CD8-positive, alpha-beta memory T cell (primary cell): ENCODE measurements at places on chromosomes 3 and 15. TPM values are rescaled to one million over a fixed set of nuclear protein-coding genes. Genes with fewer than 3 reads are reported as not detected.

GRCh38 chr15:82111918-82112317 is 66.1 kb upstream of the MEX3B start:
- no peaks in the 10 kb centered on the region for H3K4me1 ChIP-seq
- no peak overlapping the region for H3K4me3 ChIP-seq
- no peaks in the 10 kb centered on the region for H3K27me3 ChIP-seq

- H3K27ac ChIP-seq: no peak overlapping the region
- peaks cover 32% of the 10 kb centered on the region for H3K36me3 ChIP-seq
- no peak overlapping the region for H3K4me3 ChIP-seq
- DNase-seq: no peak
These were observed 170.5 kb downstream of the VPS13C start for GRCh38 chr15:61889706-61890105.

The CXCR6 gene
- total RNA-seq: 5.8 TPM

- no peak overlapping the region for H3K4me3 ChIP-seq
- DNase-seq: no peak
- H3K27me3 ChIP-seq: peaks cover 5% of the 10 kb centered on the region
- H3K27ac ChIP-seq: no peak overlapping the region
- H3K36me3 ChIP-seq: no peaks in the 10 kb centered on the region
These were observed 28.2 kb upstream of the TRIM59 start for GRCh38 chr3:160477750-160478149.

- H3K36me3 ChIP-seq: no peaks in the 10 kb centered on the region
- no peak overlapping the region for H3K4me3 ChIP-seq
- H3K4me1 ChIP-seq: no peaks in the 10 kb centered on the region
- no peaks in the 10 kb centered on the region for H3K27me3 ChIP-seq
- no peak overlapping the region for H3K27ac ChIP-seq
- no peak for DNase-seq
These were observed 275.4 kb downstream of the NEK10 start for GRCh38 chr3:27093771-27094170.

The RAB6B gene
- total RNA-seq: 0.24 TPM

DNA sequence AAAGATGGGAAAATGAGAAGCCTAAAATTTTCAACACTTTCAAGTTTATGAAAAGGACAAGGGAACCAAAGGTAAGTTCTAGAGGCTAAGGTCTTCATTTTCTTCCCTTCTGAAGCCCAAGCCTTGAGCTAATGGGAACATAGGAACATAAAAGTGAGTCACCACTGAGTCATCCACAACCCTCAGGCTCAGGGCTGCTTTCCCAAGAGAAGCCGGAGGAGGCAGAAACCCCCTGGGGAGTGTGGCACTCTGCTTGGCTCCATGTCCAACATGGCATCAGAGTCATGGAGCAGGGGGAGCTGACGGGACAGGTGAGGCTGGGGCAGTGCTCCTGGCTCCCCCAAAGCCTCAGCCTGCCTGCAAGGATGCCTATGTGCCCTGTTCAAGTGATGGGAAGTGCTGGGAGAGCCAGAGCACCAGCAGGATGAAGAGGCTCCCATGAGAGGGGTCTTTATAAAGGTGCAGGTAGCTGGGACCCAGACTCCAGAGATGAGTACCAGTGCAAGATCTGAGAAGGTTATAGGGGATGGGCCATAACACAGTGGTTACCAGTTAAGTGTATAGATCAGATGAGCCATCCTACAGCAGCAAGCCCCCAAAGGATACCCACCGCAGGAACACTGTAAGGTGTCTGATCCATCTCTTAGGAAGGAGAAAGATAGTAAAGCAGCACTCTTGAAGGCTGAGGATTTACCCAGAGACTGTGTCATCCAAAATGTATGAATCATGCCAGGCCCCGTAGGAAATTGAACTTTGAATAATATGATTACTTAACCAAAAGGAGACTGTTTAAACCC is 31.8 kb upstream of the RYR3 start:
- H3K4me3 ChIP-seq: no peak overlapping the region
- no peaks in the 10 kb centered on the region for H3K36me3 ChIP-seq
- H3K27ac ChIP-seq: no peak overlapping the region
- H3K4me1 ChIP-seq: no peaks in the 10 kb centered on the region

DNA sequence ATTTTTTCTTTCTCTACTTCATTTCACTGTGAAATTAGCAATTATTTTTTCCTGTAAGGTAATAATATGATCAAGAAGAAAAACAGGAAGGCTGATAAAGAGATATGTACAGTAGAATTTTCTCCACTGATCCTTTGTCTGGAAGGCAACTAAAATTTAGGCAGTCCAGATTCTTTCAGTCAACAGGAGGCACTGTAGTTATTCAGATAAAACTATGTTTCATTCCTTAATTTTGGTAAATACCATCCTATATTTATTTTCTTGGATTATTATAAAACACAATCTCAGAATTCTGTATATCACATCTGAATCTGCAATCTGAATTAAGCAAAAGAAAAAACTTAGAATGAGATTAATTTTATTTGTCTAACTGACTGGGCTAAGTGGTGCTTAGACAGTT is 343.2 kb downstream of the LSAMP start:
- DNase-seq: no peak
- H3K27me3 ChIP-seq: no peaks in the 10 kb centered on the region
- H3K4me3 ChIP-seq: no peak overlapping the region
- no peaks in the 10 kb centered on the region for H3K36me3 ChIP-seq
- H3K4me1 ChIP-seq: no peaks in the 10 kb centered on the region

GRCh38 chr3:111076732-111077131 is 5.1 kb downstream of the NECTIN3 start:
- H3K27ac ChIP-seq: no peak overlapping the region
- no peak for DNase-seq
- H3K4me1 ChIP-seq: peaks cover 15% of the 10 kb centered on the region
- H3K4me3 ChIP-seq: no peak overlapping the region
- no peaks in the 10 kb centered on the region for H3K27me3 ChIP-seq

The GNAT1 gene
- total RNA-seq: not detected

The DAG1 gene
- total RNA-seq: 20.9 TPM

The GABRB3 gene
- not detected for total RNA-seq

DNA sequence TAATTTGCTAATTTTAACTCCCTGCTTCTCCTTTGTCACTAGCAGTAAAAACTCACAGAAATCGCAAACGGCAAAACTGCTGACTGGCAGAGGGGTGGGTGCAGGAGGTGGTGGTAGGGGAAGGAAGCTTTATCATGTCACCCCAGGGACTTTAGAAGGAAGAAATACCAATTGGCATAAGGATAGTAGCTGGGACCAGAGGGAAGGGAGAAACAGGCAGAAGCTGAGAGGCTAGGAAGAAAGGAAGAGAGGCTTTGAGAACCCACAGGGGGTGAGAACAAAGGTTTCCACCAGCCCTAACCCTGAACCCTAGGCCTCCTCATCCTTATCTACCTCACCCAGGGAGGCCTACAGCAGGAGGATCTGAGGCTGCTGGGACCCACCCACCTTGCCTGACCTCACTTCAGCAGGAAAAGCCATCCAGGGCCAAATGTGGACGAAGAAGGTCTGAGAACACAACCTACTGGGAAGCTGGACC is 10.7 kb downstream of the ITGB5 start:
- no peak overlapping the region for H3K27ac ChIP-seq
- H3K36me3 ChIP-seq: no peaks in the 10 kb centered on the region
- no peaks in the 10 kb centered on the region for H3K27me3 ChIP-seq
- DNase-seq: no peak
- H3K4me1 ChIP-seq: no peaks in the 10 kb centered on the region

- H3K36me3 ChIP-seq: no peaks in the 10 kb centered on the region
- H3K27me3 ChIP-seq: no peaks in the 10 kb centered on the region
- peaks cover 15% of the 10 kb centered on the region for H3K4me1 ChIP-seq
- DNase-seq: no peak
- no peak overlapping the region for H3K4me3 ChIP-seq
- no peak overlapping the region for H3K27ac ChIP-seq
These were observed 93.6 kb downstream of the PLCL2 start for GRCh38 chr3:16978234-16978920.

DNA sequence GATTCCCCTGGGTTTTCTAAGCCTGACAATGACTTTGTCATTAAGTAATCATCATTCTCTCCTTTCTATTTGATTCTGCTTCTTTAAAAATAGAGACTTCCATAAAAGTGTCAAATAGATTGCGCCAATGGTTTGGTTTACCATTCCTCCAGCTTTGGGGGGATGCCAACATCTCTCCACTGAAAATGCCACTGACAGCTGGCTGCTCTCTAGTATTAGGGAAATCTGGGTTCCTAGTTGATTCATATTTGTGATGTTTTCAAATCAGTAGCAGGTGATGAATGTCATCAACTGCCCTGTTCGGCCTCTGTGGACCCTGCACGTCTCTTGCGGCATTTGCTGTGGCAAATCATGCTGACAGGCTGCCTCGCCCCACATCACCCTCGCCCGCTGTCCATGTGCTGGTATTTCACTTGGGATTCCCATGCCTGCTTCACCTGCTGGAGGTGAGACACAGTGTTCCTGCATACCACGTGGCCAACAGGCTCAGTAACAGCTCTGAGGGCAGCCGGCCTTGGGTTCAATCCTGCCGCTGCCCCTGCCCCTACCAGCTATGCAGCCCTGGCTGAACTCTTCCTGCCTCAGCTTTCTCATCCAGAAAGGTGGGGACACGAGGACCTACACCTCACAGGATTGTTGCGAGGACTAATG is 28.1 kb downstream of the ZXDC start:
- H3K27ac ChIP-seq: no peak overlapping the region
- no peaks in the 10 kb centered on the region for H3K4me1 ChIP-seq
- H3K4me3 ChIP-seq: no peak overlapping the region
